ENCODE measurements at places on chromosomes 3 and 15.

- no peak for DNase-seq
Observed at GRCh38 chr3:195806916-195807231, 4.9 kb downstream of the MUC4 start.

DNA sequence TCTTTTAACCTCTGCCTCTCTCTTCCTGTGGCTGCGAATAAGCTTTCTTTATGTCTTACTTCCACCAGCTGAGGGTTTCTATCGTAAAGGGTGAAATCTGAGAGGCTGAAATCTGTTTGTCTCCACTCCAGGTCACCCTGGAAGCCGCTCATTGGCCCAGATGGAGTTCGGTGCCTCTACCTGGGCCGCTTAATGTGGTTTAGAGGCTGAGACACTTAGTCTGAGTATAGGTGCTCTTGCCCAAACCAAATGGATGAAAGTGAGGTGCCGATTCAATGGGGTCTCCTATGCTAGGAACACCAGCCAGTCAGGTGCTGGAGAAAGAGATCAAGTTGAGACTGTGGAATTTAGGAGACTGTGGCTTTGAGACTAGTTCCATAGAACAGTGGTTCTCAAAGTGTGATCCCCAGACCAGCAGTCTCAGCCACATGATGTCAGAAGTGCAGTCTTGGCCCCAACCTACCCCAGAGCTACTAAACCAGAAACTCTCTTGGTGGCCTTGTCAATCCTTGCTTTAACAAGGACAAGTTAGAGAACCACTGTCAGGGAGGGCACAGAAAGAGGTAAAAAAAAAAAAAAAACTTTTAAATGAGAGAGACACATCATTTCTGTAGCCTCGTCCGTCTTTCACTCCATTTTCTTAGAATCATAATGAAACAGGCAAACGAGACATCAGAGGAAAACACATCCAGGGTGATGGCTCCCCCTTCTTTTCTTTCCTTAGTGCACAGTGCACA lies 54.9 kb upstream of the CCR2 start:
- no peak for DNase-seq

GRCh38 chr3:36992806-36993325 lies at the start of gene EPM2AIP1:
TSS of gene EPM2AIP1 (minus strand) at chr3:36993131. CDS start at chr3:36993077, 54 bp downstream.
- no peak for DNase-seq

GRCh38 chr3:38724392-38724736 lies 74.9 kb upstream of the SCN5A start:
- DNase-seq = no peak

GRCh38 chr15:25801586-25802284 lies 61.4 kb downstream of the ATP10A start:
- DNase-seq = no peak

- DNase-seq = no peak
Observed at GRCh38 chr15:75025107-75025506, 1.7 kb downstream of the PPCDC start.

Data from hematopoietic multipotent progenitor cell treated with erythropoietin and hydrocortisone succinate and interleukin-3 and kit ligand, for 8 days (in vitro differentiated cells).